ENCODE measurements at places on chromosomes 13 and 19.

DNA sequence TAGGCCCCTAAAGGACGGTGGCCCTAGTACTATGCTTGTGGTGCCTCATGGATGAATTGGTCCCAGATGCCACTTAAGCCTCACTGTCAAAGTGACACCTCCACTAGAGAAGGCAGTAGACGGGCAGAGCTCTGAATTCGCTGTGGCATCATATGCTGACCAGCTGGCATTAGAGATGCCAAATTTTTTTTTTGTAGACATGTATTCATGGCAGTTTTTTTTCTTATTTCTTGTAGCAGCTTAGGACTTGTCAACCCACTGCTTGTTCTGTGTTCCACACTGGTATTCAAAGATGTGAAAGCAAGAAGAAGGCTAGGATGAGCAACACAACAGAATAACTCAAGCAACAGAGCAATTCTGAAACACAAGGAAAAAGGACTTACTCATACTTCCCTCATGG, 212.5 kb downstream of the DLEU7 start:
- DNase-seq: no peak

DNA sequence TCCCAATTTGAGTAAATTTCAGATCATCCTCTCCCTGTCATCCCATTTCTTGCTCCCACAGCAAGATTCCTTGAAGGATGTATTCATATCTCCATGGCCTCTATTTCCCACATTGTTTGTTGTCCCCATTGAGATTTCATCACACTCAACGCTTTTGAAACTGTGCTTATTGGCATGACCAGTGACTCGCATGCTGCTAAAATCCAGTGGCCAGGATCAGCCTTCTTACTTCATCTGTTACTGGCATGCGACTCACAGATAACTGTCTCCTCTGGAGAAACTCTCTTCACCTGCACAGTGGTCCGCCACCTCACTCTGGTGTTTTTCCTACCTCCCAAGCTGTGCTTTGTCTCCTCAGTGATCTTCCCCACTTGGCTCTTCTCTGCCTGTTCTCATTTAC, 95.8 kb downstream of the WASF3 start:
- no peak for DNase-seq

DNA sequence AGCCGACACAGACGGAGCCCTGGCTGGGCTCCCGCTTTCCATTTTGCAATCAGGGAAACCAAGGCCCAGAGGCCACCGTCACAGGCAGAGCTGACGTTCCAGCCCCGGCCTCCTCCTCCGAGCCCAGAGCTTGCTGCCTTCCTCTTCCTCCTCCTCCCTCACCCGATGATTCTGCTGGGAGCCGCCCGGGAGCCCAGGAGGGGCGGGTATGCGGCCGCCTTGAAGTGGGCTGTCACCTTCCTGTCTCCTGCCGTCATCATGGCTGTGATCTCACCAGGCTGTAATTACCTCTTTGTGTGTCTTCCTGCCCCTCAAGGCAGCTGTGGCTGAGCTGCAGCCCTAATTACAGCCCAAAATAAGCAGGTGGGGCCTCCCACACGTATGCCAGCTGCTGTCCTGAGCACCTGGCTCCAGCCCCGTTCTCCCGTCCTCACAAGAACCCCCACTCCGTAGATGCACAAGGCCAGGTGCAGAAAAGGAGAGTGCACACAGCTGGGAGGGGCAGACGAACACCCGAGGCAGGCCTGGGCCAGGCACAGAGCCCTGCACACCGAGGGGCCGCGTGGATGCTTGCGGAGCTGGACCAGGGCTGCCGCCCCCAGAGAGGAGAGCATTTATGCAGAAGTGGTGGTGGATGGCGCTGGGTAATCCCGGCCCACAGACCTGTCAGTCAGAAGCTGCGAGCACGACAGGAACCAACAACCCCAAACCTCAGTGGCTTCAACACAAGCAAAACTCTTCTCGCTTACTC, 4.0 kb downstream of the TPGS1 start:
- peak; percentile 67 for DNase-seq

GRCh38 chr13:42751693-42752092, 29.7 kb upstream of the FAM216B start:
- DNase-seq: no peak

DNA sequence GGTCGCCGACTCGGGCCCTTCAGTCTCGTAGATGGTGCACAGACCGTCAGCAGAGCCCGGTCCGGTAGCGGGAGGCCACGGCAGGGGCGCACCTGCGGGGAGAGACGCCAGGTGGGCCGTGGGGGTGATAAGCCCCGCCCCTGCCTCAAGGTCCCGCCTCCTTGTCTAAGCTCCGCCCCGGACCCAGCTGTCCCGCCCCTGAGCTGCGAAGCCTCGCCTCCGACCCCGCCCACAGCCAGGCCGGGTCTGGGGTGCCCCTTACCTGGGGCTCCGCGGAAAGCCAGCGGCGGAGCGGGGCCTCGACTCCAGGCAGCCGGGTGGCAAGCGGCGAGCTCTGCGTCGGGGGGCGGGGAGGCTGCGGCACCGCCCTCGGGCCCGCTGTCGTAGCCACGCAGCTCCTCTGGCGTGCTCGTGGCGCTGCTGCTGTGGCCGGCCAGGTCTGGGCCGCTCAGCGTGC, 4.7 kb downstream of the PRR36 start:
- no peak for DNase-seq

Measured in inflammatory macrophage treated with lipopolysaccharide for 1 hour (primary cell).